ENCODE measurements at places on chromosomes 1 and 21. TPM values are rescaled to one million over a fixed set of nuclear protein-coding genes. Genes with fewer than 3 reads are reported as not detected.

Gene PTCH2
- 0.13 TPM for total RNA-seq

Gene VASH2
- under 0.01 TPM for total RNA-seq

Gene NIBAN1
- total RNA-seq = 19.1 TPM

Gene CEPT1
- total RNA-seq = 20.1 TPM
